Activated CD4-positive, alpha-beta T cell treated with anti-CD3 and anti-CD28 coated beads, Interleukin-2, amount 50 U/mL, for 1 hour (primary cell): ENCODE measurements at places on chromosomes 16 and 17.

DNA sequence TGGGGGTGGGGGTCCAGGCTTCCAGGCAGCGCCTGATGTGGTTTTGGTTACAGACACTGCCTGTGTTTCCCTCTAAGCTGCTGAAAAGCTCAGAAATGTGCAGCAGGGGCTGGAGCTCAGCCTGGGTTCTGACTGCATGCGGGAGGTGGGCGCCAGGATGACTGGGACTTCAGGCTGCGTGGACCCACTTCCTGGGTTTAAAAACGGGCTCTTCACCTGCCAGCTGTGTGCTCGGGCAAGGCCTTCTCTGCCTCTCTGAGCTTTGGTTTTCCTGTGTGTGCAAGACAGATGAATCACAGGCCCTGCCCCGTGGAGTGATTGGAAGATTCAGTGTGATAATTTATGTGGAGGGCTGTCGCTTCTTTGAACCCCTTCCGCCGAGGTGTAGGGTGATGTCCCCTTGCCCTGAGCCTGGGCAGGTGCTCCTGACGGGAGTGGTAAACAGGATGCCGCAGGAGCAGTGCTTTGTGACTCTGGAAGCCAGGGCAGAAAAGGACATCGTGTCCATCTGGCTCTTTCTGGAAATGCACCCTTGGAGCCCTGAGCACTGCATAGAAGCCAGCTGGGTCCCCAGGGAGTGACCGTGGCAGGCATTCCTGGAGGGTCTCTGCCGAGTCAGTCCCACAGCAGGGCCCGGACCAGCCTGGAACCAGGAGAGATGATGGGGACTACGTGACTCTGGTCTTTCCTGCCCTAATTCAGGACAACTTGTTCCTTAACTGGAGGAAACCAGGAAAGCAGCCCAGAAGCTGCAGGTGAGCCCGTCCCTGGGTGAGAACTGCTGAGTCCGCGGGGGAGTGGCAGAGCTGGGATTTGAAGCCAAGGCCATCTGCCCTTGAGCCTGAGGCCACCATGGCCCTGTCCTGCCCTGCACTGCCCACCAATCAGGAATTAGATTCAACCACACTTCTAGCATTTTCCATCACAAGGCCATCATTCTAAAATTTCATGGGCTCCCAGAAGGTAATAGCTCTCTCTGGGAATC, 28.5 kb upstream of the SLC7A5 start:
- DNase-seq = peak; percentile 32

GRCh38 chr17:6473128-6473767, 29.0 kb downstream of the PIMREG start:
- peak; percentile 65 for DNase-seq

DNA sequence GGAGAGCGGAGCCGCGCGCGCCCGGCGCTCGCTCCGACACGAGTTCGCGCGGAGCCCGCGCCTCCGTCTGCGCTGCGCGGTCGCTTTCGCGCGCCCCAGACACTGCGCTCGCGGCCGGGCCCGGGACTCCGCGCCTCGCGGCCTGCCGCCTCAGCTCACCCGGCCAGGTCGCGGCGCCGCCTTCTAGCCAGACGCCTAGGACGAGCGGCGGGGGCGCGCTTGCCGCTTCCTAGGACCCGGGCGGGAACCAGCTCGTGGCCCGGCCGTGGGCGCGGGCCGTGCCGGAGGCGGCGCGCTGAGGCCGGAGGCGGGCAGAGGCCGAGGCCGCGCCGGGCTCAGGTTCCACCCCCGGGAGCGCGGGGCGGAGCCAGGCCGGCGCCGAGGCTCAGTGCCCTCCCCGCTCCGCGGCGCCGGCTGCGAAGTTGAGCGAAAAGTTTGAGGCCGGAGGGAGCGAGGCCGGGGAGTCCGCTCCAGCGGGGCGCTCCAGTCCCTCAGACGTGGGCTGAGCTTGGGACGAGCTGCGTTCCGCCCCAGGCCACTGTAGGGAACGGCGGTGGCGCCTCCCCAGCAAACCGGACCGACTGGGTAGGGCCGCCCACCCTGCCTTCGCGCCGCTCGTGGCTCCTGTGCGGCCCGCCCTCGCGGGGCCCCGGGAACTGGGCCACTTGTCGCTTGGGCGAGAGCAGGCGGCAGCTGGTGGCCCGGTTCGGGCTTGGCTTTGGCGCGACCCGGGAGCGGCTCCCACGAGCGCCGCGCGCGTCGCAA, at the start of gene SPHK1:
SPHK1 (plus strand) TSS at position 388 of the 765 bp plus-strand sequence. CDS start 1,036 bp downstream, outside the sequence.
- DNase-seq = peak; percentile 55

- no peak for DNase-seq
These were observed 33.3 kb downstream of the STAT5A start for GRCh38 chr17:42321555-42321954.

DNA sequence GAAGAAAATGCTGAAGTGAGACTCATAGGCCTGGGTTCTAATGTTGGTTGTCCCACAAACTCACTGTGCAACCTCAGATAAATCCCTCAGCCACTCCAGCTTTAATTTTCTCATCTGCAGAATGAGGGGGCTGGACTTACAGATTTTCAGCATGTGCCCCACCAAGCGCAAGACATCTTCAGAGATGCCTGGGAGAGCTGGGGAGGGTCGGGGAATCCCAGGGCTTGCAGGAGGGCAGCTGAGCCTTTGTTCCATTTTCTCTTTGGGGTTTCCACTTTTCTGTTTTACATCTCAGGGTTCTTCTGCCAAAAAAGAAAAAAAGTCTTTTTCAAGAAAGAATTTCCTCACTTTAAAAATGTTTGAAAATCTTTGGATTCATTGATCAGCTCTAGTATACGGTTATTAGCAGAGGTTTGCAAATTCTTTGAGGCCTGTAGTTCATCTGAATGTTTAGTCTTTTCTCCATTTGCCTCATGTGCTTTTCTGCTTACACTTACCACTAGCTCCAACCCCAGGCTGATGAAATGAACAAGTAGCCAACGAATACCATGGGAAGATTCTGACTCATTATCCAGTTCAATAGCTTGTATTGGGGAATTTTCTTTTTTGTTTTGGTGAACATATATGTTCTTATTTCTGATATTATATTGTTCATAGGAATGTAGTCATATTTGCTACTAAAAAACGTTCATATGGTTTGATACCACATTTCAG, 56.4 kb downstream of the CHD9 start:
- DNase-seq = no peak

- DNase-seq = no peak
These were observed 30.7 kb upstream of the CDRT4 start for GRCh38 chr17:15498107-15498506.

- no peak for DNase-seq
These were observed 535.2 kb upstream of the CDH11 start for GRCh38 chr16:65657071-65657494.

GRCh38 chr17:45319239-45319703, 2.5 kb upstream of the MAP3K14 start:
- no peak for DNase-seq

GRCh38 chr17:9529033-9529700, 46.5 kb downstream of the STX8 start:
- no peak for DNase-seq

DNA sequence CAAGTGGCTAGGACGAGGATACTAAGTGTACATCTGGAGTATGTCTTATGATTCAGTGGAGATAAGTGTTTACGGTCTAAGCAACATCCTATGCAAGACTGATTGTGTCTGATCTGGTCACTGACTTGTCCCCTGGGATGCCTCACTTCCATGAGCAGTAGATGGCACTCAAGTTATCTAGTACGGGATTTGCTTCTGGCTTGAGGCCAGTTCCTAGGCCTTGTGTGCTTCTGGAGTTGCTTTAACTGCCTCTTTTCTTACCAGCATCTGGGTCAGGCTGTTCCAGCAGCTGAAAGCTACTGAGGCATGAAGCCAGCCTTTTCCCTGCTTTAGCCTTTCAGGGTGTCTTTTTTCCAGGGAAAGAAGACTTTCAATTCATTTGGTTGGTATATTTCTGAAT, 23.0 kb downstream of the SUPT6H start:
- DNase-seq = no peak

GRCh38 chr16:81774348-81774747, 4.7 kb upstream of the PLCG2 start:
- DNase-seq = no peak

- no peak for DNase-seq
These were observed 2.2 kb downstream of the DVL2 start for GRCh38 chr17:7232114-7232513.

GRCh38 chr16:2155977-2156848, 631 bp downstream of the TRAF7 start:
- DNase-seq = no peak

GRCh38 chr16:83143788-83144187, 517.0 kb downstream of the CDH13 start:
- no peak for DNase-seq

- DNase-seq = no peak
These were observed 111.3 kb upstream of the NOG start for GRCh38 chr17:56482229-56482628.

GRCh38 chr17:47785538-47786123, 36.0 kb downstream of the OSBPL7 start:
- DNase-seq = no peak

- DNase-seq = no peak
These were observed 43.5 kb downstream of the EMP2 start for GRCh38 chr16:10536814-10537389.

DNA sequence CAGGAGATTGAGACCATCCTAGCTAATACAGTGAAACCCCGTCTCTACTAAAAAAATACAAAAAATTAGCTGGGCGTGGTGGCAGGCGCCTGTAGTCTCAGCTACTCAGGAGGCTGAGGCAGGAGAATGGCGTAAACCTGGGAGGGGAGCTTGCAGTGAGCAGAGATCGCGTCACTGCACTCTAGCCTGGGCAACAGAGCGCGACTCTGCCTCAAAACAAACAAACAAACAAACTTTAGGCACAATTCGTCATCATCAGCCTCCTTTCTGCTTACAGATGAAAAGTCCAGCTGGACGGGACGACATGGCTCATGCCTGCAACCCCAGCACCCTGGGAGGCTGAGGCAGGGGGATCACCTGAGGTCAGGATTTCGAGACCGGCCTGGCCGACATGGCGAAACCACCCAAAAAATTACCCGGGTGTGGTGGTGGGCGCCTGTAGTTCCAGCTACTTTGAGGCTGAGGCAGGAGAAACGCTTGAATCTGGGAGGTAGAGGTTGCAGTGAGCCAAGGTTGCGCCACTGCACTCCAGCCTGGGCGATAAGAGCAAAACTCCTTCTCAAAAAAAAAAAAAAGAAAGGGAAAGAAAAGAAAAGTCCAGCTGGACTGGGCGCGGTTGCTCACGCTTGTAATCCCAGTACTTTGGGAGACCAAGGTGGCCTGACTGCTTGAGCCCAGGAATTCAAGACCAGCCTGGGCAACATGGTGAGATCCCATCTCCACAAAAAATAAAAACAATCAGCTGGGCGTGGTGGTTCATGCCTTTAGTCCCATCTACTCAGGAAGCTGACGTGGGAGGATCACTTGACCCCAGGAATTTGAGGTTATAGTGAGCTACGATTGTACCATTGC, 1.5 kb upstream of the SPIRE2 start:
- no peak for DNase-seq

DNA sequence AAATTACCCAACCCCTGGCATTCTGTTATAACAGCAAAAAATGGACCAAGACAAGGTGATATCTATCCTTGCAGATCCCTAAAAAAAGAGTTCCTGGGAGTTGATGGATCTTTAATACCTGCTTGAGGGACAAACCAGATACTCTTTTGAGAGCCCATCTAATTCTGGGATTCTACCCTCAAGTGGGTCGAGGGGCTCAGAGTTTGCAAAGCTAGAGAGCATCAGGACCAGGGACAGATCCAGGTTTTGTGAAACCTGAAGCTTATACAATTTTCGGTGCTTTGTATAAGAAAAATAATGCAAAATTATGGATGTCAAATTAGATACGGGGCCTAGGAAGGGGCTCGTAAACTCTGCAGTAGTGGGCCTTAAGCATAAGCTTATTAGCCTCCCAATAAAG, 130.5 kb upstream of the CRHR1 start:
- no peak for DNase-seq

GRCh38 chr16:22355487-22355908, 18.9 kb downstream of the CDR2 start:
- no peak for DNase-seq

DNA sequence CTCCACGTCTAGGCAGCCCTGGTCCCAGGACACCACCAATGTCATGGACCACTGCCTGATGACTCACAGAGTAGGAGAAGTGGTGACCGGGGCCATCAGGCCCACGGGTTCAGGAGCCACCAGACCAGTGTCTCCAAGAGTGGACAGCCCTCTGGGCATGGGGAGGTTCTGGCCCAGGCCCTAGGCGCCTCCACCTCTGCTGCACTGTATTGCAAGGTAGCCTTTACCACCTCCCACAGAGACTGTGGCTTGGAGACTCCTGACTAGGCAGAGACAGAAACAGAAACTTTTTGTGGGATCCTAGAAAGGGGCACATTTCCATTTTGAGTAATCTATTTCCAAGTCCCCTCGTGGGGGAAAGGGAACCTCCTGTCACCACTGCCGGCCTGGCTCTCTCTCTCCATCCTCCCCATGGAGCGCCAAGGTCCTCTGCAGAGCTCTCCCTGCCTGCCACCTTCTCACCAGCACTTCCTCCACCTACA, 2.9 kb downstream of the CDIP1 start:
- DNase-seq = no peak

- DNase-seq = no peak
These were observed 3.3 kb downstream of the LHX1 start for GRCh38 chr17:36940313-36941264.

DNA sequence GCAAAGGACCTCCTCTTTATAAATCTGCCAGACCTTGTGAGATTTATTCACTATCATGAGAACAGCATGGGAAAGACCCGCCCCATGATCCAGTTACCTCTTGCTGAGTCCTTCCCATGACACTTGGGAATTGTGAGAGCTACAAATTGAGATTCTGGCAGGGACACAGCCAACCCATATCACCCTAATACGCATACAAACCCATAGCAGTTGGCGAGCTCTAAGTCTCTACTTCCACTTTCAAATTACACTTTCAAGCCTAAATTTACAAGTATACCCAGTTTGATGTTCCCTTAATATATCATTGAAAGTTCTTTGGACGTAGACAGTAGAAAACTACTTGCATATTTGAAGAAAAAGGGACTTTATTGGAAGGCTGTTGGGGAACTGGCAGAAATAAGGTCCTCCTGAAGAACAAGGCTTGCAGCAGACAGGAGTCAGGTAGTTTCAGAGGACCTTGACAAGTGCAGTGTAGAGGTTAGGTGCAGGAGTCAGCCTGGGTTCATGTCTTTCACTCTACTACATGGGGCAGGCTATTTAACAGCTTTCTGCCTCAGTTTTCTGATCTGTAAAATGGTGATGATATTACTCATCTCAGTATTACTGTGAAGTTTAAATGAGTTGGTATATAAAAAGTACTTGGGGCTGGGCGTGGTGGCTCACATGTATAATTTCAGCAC, 107.9 kb upstream of the EEF2KMT start:
- DNase-seq = no peak

GRCh38 chr16:68355447-68356248, 44.8 kb downstream of the PRMT7 start:
- no peak for DNase-seq

- no peak for DNase-seq
These were observed 6.3 kb upstream of the XAF1 start for GRCh38 chr17:6749519-6749918.

- DNase-seq = no peak
These were observed 14.0 kb downstream of the GRIN2A start for GRCh38 chr16:10168258-10168657.

GRCh38 chr16:67883146-67883871, 1.4 kb upstream of the NRN1L start:
- no peak for DNase-seq

GRCh38 chr17:49913226-49914095, 55.5 kb upstream of the DLX4 start:
- no peak for DNase-seq
